ENCODE measurements at places on chromosomes 1 and 21. TPM values are rescaled to one million over a fixed set of nuclear protein-coding genes. Genes with fewer than 3 reads are reported as not detected.
A peak's percentile ranks its signal among the peaks of the same experiment; 100 is the strongest.

- no peak for DNase-seq
Measured at GRCh38 chr1:39690794-39691382, 345 bp downstream of the HPCAL4 start.

- DNase-seq: peak; percentile 2
Measured at GRCh38 chr21:18244671-18245463, at the start of gene CHODL. Gene CHODL, plus strand, starts transcription at chr21:18244833. Its CDS starts 391 bp downstream, at chr21:18245224.

DNA sequence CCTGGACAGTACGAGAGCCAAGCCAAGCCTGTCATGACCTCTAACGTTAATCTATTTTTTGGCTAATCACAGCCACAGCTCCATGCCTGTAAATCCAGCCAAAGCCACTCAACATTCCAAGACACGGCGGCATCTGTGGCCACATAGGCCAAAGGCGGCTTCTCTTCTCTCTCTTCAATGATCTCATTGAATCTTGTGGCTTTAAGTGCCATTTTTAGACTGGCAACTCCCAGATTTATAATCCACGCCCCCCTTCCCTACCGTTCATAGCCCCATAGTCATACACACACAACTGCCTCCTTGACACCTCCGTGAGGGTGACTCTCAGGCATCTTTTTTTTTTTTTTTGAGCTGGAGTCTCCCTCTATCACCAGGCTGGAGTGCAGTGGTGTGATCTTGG, 5.7 kb upstream of the SELENON start:
- DNase-seq: no peak

- DNase-seq: no peak
Measured at GRCh38 chr1:167249702-167250101, 29.0 kb downstream of the POU2F1 start.

The LCE1E gene
- polyA plus RNA-seq: not detected

Measured in large intestine (tissue), 12 donors.